ENCODE measurements at places on chromosomes 16 and 17.

DNA sequence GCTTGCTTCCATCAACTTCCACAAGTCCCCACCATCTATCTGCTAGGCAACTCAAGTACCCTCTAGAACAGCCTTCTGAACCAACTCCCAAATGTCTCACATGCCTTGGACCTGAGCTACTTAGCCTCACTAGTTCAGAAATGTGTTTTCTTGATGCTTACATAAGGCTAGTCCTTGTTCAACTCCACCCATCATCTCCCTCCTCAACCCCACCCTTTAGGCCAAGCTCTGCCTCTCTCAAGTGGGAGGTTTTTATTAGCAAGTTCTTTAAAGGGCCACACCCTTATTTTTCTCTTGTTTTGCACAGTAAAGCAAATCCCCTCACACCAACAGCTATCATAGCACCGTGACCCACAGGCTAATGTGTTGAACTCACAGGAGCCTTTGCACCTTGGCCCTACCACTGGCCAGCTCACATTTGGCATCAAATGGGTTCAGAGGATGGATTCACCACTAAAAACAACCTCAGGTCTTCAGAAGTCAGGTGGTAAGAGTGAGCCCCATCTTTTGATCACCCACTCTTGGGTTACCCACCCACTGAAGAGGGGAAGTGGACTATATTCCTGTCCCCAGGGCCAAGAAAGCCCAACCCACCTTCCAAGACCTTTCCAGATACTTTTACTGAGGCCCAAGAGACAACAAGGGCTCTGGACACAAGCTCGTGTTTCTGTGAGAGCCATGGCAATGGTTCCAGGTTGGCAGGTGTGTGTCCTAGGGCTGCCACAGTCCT, 12.2 kb downstream of the PIK3R5 start:
- no peak for DNase-seq

GRCh38 chr16:16073891-16074881, 124.8 kb downstream of the ABCC1 start:
- DNase-seq: peak; percentile 90

DNA sequence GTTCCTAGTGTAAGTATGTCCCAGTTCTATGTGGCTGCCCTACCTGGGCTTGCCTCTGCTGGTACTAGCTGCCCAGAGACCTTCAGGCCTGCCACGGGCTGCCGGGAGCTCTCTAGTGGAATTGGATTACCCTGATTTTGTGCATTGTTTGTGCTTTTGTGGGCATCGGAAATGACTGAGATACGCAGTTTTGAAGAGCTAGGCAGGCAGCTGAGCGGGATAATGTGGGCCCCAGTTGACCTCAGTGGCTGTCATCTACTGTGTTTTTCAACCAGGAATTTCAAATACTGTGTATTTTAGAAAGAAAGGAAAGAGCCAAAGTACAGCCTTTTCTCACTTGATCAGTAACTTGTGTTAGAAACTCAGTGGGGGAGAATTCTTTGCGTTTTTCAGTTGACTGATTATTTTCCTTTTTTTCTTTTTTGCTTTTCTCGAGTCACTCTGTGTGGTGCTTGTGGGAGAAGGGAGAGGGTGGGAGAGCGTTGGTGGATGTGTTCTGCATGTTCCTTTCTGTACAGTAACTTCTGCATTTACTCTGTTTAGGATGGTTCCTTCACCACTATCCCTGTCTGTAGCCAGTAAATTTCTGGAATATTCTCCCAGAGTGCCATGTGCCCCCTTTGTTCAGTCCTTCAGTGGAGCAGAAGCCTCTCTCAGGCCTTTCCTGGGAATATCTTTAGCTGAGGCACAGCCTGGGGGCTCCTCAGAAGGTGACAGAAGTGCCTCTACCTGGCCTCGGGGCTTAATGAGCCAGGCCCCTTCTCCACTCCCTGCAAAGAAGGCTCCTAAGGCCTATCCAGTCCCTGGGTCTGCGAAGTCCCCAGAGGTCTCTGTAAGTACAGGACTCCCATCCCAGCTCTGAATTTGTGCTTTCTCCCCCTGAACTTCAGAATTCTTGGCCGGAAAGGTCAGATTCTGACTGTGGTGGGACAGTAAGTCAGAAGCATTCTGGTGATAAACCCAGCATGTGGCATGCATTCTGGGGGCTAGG, 15.0 kb upstream of the SLC12A3 start:
- DNase-seq: peak; percentile 57

DNA sequence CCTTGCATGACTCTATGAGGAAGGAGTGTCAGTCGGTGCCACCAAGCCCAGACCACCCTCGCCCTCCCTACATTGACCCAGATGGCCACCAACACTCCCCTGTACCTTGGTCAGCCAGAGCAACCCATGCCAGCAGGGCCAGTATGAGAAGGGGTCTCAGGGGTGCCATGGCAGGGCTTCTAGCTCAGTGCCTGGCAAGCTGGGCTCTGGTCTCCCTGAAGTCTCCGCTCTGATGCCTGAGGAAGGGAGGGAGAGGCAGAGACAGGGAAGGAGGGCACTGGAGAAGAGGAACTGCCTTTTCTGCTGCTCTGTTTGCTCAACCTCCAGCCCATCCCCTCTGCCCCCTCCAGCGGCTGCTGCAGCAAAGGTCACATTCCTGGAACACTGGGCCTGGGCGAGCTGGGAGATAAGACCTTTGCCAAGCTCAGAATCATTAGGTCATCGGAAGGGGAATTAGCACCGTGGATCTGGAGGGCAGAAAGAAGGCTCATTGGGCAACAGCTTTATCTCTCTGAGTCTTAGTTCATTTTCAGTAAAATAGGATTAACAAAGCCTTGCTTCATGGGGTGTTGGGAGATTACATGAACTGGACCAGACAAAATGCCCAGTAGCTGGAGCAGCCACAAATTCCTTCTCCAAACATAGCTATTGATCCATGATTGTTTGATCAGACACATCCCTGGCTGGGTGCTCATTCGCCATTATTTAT, at the start of gene VTN:
Gene VTN (minus strand): TSS at position 273 of the 709 bp plus-strand sequence. CDS start 104 bp downstream, at position 169.
- peak; percentile 41 for DNase-seq

GRCh38 chr17:77706938-77707337, 251.6 kb upstream of the TNRC6C start:
- DNase-seq: no peak

All from adipocyte (in vitro differentiated cells).